ENCODE measurements at places on chromosomes 3 and 15.

- DNase-seq, result no peak
Measured at GRCh38 chr3:125179143-125179883, 33.2 kb downstream of the SLC12A8 start.

GRCh38 chr3:50194903-50195500 is 3.6 kb downstream of the GNAT1 start:
- DNase-seq, result no peak

DNA sequence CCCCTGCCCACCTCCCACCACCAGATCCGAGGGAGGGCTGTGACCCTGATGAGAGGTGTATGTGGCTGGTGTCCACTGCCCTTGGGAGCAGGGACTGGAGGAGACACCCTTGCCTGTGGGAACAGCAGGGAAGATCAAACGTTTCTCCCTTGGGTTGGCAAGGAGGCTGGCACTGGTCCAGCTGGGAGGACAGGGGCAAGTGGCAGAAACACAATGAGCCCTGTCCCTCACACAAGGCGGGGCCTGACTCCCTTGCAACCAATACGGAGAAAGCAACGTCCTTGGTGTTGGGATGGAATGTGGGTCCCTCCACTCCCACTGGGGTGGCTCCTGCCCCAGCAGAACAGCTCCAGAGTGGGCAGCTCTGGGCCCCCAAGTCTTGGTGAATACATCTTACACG is 5.2 kb downstream of the HYAL2 start:
- no peak for DNase-seq

DNA sequence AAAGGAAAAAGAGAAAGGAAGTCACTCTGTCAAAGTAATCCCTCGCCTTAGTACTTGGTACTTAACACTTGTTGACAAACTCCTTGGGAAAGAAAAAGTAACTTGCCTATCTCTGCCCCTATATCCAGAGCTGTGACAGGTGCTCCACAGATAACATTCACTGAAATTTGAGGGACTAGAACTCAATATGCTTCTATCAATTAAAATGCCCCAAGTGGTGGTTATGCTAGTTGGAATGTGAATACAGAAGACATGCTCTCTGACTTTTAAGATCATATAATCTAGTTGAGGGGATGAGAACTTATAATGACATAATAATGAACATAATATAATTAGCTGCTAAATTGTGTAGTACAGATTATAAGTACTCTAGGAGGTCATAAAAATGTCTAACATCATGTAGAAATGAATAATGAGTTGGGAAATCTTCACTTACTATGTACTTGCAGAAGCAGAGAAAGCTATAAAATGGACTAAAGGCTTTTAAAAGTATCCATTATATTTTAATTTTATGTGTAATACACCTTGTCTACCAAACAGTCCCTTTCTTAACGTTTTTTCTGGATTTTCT is 153.1 kb upstream of the CCDC54 start:
- DNase-seq, result no peak

DNA sequence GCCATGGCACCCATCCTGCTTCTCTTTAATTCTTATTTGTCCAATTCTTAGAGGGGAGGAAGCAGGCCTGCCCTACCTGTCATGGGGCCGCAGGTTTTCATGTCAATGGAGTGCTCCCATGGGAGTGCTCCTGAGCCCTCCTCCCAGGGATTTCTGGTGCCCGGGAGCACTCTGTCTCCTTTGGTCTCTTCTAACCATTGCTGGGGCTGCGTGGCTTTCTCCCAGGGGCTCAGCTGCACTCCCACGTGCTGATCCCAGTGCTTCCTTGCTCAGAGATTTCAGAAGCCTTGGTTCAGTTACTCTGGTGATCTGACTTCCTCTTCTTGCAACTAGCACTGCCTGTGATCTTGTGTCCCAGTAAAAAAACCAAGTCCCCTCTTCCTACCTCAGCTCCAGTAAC is 68.0 kb upstream of the ARL8B start:
- no peak for DNase-seq

DNA sequence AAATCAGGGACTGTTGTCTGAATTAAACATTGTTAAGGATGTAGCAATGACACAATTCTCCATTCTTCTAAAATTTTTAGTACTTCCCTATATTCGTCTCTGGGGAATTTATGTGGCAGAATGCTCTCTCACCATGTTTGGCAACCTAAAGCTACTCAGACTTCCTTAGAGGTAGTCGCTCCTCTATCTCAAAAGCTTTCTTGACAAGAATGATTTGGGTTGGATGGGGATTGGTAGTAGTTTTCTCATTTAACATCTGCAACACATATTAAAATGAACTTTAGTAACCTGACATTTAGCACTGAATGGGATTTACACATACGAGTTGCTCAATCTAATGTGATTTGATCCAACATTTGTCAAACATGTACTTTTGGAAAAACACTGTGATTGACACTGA is 233.3 kb downstream of the RBMS3 start:
- no peak for DNase-seq

- peak; percentile 39 for DNase-seq
Measured at GRCh38 chr15:88454867-88455810, 12.0 kb downstream of the MRPL46 start.

- DNase-seq, result no peak
Measured at GRCh38 chr3:183875411-183875810, 9.3 kb downstream of the PARL start.

GRCh38 chr3:58009026-58009748 is 965 bp downstream of the FLNB start:
- DNase-seq, result no peak

GRCh38 chr3:124815781-124816180 is 71.4 kb downstream of the ITGB5 start:
- no peak for DNase-seq

- DNase-seq, result no peak
Measured at GRCh38 chr3:22216601-22217000, 465.6 kb upstream of the ZNF385D start.

- DNase-seq, result no peak
Measured at GRCh38 chr3:176974279-176974678, 223.0 kb downstream of the TBL1XR1 start.

DNA sequence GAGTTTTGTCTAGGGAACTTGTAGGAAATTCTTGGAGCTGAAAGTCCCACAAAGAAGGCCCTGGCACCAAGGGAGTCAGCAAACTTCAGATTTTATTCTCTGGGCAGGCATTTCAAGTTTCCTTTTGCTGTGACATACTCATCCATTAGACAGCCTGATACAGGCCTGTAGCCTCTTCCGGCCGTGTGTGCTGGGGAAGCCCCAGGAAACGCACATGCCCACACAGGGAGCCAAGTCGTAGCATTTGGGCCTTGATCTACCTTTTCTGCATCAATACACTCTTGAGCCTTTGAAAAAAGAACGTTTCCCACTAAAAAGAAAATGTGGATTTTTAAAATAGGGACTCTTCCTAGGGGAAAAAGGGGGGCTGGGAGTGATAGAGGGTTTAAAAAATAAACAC is 15.0 kb downstream of the TIGIT start:
- DNase-seq, result no peak

GRCh38 chr15:93102211-93102610 is 13.2 kb upstream of the RGMA start:
- DNase-seq, result no peak

- no peak for DNase-seq
Measured at GRCh38 chr15:94229591-94230369, 1.6 kb upstream of the MCTP2 start.

GRCh38 chr3:72310419-72311380 is 525.8 kb upstream of the PROK2 start:
- DNase-seq, result no peak

DNA sequence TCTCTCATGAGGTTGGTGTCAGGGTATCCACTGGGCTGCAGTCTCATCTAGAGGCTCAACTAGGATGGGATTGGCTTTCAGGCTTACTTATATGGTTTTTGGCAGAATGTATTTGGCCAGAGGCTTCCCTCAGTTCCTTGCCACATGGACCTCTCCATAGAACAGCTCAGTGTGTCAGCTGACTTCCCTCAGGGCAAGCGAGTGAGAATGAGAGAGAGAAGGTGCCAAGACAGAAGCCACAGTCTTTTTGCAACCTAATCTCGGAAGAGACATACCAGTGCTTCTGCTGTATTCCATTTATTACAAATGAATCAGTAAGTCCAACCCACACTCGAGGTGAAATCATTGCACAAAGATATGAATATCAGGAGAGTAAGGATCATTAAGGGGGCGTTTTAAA is 129.2 kb downstream of the CCNL1 start:
- no peak for DNase-seq

All from hippocampal formation (tissue), 2 donors.